Type B pancreatic cell (in vitro differentiated cells): ENCODE measurements at places on chromosomes 6 and 20. TPM values are rescaled to one million over a fixed set of nuclear protein-coding genes. Genes with fewer than 3 reads are reported as not detected.

Gene ADGRF4
- 0.87 and 2.3 TPM in 2 replicates for total RNA-seq

DNA sequence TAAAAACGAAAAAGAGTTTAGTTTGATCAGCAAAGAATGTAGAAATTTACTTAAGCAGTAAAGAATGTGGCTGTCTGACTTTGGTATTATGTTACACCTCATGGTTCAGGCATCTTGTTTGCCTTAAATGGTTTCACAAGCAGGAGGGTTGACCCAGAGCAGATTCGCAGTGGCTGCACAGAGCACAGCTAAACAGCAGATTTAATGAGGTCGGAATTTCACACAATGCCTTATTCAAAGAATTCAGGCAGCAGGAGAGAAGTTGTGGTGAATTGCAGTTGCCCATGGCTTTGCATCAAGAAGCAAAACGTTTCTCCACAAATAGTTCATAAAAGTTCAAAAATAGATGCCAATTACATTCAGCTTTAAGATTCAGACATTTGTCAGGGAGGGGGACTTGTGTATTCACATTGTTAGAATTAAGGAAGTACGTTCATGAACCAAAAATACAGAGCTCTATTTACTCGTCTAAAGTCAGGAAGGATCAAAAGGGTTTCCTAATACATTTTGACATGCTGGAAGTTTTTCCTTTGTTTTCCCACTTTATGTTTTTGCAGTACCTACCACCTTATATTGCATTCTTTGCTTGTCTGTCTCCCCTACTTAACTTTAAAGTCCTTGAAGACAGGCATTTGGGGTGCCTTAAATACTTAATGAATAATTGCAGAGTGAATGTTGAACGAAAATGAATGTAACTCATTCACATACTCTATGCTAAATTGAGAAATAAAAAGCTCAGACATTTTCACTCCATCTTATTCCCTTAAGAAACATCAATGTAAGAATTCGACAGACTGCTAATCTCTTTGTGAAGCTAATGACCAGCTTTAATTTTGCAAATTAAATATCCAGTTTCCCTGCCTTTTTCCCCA is 1163.6 kb upstream of the CITED2 start:
- no peaks in the 10 kb centered on the region for H3K27me3 ChIP-seq
- DNase-seq, result no peak
- H3K27ac ChIP-seq, result peak overlapping the region; percentile 91
- peaks cover 6% of the 10 kb centered on the region for H3K36me3 ChIP-seq
- peaks cover 29% of the 10 kb centered on the region for H3K4me1 ChIP-seq

Gene FERMT1
- total RNA-seq, result 7.1 and 11.5 TPM in 2 replicates

DNA sequence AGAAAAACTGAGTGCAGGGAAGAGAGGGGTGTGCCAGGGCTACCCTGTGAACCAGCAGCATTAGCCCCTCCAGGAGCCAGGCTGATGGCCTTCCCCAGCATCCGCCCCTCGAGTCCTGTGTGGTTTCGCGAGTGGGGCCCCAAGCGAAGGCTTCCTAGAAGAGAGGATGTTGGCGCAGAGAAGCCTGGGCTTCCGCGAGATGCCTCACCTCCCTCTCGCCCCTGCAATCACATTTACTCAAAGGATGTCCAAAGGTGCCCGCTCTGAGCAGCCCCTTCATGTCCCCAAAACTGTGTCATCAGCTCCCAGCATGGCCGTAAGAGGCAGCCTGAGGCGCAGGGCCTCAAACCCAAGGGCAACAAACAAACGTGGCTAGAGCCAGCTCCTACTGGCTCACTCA is 111.7 kb downstream of the PREX1 start:
- H3K4me3 ChIP-seq, result no peak overlapping the region
- DNase-seq, result no peak
- H3K36me3 ChIP-seq, result no peaks in the 10 kb centered on the region
- H3K4me1 ChIP-seq, result peaks cover 6% of the 10 kb centered on the region
- peaks cover 15% of the 10 kb centered on the region for H3K27me3 ChIP-seq
- H3K27ac ChIP-seq, result no peak overlapping the region

Gene ENPP4
- 4.9 and 7.4 TPM in 2 replicates for total RNA-seq

GRCh38 chr6:35382015-35382414 is 39.7 kb downstream of the PPARD start:
- no peak overlapping the region for H3K27ac ChIP-seq
- no peaks in the 10 kb centered on the region for H3K27me3 ChIP-seq
- no peak overlapping the region for H3K4me3 ChIP-seq
- H3K4me1 ChIP-seq, result peaks cover 11% of the 10 kb centered on the region
- H3K36me3 ChIP-seq, result peaks cover 18% of the 10 kb centered on the region
- DNase-seq, result no peak

Gene GLP1R
- 1.6 and 4.3 TPM in 2 replicates for total RNA-seq

Gene AGPAT4
- 9.6 and 24.4 TPM in 2 replicates for total RNA-seq

- peak within 1 kb of the TSS; percentile 16 for H3K27ac ChIP-seq
- H3K27me3 ChIP-seq, result peaks cover 74% of the 10 kb centered on the region
- peaks cover 4% of the 10 kb centered on the region for H3K36me3 ChIP-seq
- H3K4me1 ChIP-seq, result peaks cover 6% of the 10 kb centered on the region
- no peak for DNase-seq
These were observed at the start of gene UBD for GRCh38 chr6:29559524-29560287. Gene UBD (minus strand): TSS chr6:29559732. CDS start chr6:29559701, 31 bp downstream.

DNA sequence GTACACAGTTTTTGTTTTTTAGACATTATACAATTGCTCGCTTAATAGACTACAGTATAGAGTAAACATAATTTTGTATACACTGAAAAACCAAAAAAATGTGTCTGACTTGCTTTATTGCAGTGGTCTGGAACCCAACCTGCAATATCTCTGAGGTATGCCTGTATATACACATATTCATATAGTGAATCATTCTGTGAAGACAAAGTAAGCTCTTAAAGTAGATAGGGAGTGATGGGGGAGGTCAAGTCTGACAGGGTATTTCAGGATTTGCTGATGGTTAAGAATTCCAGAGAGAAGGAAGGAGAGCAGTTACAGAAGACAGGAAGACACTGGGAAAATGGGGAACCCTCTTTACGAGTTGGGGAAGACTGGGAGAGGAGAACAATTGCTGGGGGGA is 417.9 kb downstream of the CD109 start:
- H3K4me3 ChIP-seq, result no peak overlapping the region
- no peak overlapping the region for H3K27ac ChIP-seq
- H3K27me3 ChIP-seq, result no peaks in the 10 kb centered on the region
- H3K36me3 ChIP-seq, result no peaks in the 10 kb centered on the region
- DNase-seq, result no peak
- no peaks in the 10 kb centered on the region for H3K4me1 ChIP-seq

Gene TSHZ2
- 17.6 and 45.5 TPM in 2 replicates for total RNA-seq

DNA sequence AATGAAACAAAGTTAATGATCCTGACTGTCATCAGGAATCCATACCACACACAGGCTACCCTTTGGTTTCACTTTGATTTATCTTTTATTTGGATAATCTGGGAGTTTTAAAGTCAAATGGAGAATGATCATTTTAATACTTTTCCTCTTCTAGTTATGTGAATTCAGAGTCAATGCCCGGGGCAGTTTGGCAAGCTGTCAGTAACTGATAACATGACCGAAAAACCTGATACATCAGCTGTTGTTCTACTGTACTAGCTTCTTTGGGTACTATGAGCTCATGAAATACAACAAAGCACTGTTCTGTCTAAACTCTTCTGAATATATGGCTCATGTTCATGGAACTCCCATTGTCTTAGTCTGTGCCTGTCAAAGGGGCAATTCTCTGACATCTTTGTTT is 30.2 kb downstream of the KLHL31 start:
- H3K4me1 ChIP-seq, result peaks cover 17% of the 10 kb centered on the region
- H3K4me3 ChIP-seq, result peak overlapping the region; percentile 23
- peak overlapping the region; percentile 19 for H3K27ac ChIP-seq
- H3K36me3 ChIP-seq, result no peaks in the 10 kb centered on the region
- H3K27me3 ChIP-seq, result peaks cover 3% of the 10 kb centered on the region

DNA sequence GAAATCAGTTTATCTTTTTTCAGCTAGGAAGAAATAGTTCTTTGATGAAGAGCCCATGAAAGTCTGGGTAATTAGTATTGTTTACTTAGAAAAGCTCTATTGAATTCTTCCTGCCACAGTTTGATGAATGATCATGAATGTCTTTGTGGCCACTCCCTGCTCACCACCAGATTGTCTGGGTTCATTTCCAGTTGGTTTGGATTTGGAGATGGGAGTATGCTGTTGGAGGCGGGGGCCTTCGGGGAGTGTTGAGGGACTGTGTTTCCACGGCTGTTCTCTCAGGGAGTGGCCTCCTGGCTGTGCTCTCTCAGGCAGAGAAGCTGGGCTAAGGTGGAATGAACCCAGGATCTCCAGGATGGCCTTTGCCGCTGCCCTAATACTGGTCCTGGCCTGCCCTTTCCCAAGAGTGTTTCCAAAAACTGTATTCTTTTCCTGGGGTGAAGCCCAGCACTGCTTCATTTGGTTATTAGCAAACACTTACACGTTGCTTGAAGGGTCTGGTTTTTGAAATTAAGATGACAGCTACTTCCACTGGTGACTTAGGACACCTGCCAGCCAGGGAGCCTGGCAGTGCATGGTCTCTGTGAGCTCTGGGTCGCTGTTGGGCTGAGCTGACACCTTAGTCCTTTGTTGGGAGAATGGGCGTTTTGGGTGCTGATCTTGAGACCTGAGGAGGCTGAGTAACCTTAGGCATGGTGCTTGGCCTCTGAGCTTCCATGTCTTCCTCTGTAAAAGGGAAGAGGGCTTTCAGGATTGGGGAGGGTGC is 23.2 kb downstream of the PRPF6 start:
- H3K36me3 ChIP-seq, result peaks cover 20% of the 10 kb centered on the region
- H3K27ac ChIP-seq, result peak overlapping the region; percentile 93
- peak overlapping the region; percentile 54 for H3K4me3 ChIP-seq
- DNase-seq, result no peak
- H3K4me1 ChIP-seq, result no peaks in the 10 kb centered on the region

Gene RBPJL
- not detected in 2 replicates for total RNA-seq

- DNase-seq, result peak; percentile 55
- H3K4me1 ChIP-seq, result peaks cover 37% of the 10 kb centered on the region
- H3K27ac ChIP-seq, result no peak overlapping the region
- no peaks in the 10 kb centered on the region for H3K36me3 ChIP-seq
- no peak overlapping the region for H3K4me3 ChIP-seq
These were observed 70.2 kb upstream of the CD93 start for GRCh38 chr20:23156170-23156841.

- no peaks in the 10 kb centered on the region for H3K4me1 ChIP-seq
- H3K36me3 ChIP-seq, result no peaks in the 10 kb centered on the region
- no peaks in the 10 kb centered on the region for H3K27me3 ChIP-seq
- H3K4me3 ChIP-seq, result no peak overlapping the region
- no peak for DNase-seq
These were observed 37.6 kb upstream of the L3MBTL3 start for GRCh38 chr6:129980821-129981220.

Gene RNGTT
- total RNA-seq, result 12.1 and 13.4 TPM in 2 replicates
